C1 segment of cervical spinal cord (tissue), 14 donors: ENCODE measurements at places on chromosomes 16 and 17.

GRCh38 chr16:81481207-81481821 lies 36.7 kb downstream of the CMIP start:
- DNase-seq = peak; percentile 53

- no peak for DNase-seq
These were observed 171.0 kb downstream of the ZFHX3 start for GRCh38 chr16:72876981-72877373.

- no peak for DNase-seq
These were observed 31.2 kb downstream of the TMEM238L start for GRCh38 chr17:10772425-10773380.

- DNase-seq = no peak
These were observed 29.7 kb downstream of the RAI1 start for GRCh38 chr17:17710728-17711541.

DNA sequence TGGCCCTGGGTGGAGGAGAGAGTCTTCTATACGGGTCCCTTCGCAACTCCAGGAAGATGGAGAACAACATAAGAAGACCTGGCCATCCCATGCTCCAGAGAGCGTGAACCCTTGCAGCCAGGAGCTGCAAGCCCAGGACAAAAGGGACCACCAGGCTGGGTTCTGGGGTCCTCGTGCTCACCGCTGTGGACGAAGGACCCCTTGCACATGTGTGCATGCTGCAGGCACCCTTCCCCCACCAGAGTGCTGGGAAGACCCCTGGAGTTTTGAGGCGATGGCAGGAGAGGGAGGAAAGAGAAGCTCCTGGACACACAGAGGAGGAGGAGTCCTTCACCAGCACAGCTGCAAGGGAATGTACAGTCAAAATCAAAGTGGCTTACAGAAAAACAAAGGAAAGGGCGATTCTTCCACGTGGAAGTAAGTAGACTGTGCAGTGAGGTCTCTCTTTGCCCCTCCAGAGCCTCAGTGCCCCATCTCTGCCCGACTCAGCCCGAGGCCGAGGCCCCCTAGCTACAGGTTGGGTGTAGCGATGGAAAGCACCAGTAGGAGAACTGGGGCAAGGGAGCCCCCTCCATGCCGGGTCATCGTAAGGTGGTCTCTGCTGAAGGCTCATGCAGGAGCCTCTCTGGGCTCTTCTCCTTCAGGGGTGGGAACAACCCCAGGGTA lies 51.3 kb downstream of the PIMREG start:
- no peak for DNase-seq

DNA sequence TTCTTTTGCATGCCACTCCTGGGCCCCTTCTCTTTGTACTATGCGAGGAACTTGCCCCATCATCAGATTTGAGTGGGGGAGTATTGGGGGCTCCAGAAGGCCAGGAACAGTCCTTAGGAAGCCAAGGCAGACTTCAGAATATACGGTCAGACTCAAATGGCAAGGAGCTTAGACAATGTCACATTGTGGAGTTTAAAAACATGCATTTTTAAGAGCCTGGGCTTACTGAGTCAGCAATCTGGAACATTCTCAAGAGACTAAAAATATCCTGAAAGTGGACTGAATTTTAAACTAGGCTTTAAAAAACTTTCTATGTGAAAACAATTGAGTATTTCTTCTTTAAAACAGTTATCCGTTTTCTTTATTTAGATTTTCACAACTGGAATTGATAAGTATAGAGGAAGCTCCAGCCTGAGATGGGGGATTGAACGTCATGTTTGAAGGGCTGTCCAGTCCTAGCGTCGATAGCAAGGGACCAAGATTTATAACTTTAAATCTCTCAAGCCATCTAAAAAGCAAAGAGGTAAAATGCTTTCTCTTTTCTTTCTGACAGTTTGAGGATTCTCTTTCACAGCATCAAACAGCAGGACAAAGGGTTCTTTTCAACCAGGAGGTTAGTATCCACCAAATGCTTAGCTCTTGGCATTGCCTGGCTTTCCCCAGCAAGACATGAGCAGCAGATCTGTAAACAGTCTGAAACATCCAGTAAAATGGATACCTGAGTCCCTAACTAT lies 45.8 kb upstream of the CDRT4 start:
- DNase-seq = no peak

- DNase-seq = no peak
These were observed 20.5 kb upstream of the ERN1 start for GRCh38 chr17:64150237-64151015.

DNA sequence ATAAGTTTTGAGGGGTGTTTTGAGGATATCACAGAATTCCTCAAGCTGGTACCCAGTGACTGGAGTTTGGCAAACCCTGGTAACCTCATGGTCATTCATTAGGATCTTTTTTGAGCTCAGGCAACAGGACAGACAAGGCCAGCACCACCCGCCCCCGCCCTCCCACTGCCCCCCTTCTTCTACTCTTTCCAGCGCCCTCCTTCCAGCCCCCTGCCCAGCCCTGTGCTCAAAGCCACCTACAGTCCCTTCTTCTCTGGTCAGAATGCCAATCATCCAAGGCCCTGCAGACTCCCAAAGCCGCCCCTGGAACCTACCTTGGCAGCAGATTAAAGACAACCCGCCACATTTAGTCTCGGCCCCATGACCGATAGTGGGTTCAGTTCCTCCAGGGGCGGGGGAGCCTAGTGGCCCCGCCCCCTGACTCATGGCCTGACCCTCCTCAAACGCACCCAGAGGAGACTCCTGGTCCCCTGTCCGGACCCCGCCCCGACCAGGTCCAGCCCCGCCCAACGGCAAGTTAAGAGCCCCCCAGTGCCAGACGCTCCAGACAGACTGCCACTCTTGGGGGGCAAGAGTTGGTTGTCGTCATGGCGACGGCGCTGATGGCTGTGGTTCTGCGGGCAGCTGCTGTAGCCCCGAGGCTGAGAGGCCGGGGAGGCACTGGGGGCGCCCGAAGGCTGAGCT lies at the start of gene NAGS:
NAGS (plus strand) TSS at position 546 of the 684 bp plus-strand sequence; CDS start at position 588, 42 bp downstream.
- DNase-seq = no peak

DNA sequence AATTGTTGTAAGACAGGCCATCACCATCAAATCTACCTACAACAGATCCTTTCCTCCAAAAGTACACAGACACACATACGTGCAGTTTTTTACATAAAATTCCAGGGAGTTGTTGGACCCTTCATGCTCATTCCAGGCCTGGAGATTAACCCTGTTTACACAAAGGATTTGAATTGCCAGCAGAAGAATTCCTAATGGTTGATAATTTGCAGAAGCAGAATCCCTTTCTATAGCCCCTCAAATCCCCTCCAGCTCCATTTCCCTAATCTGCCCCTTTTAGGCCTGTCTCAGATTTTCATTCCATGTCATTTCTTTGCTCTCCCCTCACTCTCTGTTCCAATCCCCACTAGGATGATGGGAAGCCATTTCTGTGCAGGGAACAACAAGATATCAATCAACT lies 102.9 kb upstream of the TOX3 start:
- DNase-seq = no peak

GRCh38 chr17:72219824-72220493 lies 99.1 kb downstream of the SOX9 start:
- DNase-seq = no peak

DNA sequence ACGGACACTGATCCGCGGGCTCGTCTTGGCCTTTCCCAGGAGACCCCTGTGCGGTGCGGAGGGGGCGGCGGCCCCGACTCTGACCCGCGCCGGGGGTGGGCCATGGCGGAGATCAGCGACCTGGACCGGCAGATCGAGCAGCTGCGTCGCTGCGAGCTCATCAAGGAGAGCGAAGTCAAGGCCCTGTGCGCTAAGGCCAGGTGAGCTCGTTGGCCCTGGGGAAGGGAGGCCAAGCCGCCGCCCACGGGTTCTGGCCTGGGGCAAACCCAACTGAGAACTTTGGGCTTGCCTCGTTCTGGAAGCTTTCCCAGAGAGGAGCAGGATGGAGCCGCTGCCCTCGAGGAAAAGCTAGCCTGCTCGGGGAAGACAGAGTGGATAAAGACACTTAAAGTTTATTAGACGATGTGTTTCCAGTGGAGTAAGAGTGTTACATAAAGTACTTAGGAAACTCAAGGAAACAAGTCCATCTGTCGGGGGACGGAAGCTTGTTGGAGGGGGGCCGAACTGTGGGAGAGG lies 540 bp downstream of the PPP4C start:
- DNase-seq = no peak

DNA sequence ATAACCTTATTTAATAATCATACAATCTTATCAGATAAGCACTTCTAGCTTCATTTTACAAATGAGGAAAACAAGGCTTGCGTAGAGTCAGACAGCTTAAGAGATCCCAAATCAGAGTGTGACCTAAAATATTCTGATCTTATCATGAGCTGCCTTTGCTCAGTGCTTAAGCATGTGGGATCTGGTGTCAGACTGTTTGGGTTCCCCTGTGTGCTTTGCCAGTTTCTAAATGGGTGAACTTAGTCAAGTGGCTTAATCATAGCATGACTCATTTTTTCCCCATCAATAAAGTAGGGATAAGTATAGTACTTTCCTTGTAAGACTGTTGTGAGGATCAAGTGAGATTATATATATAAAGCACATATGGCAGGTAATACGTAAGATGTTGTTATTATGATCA lies 612.6 kb upstream of the C16orf82 start:
- DNase-seq = no peak

DNA sequence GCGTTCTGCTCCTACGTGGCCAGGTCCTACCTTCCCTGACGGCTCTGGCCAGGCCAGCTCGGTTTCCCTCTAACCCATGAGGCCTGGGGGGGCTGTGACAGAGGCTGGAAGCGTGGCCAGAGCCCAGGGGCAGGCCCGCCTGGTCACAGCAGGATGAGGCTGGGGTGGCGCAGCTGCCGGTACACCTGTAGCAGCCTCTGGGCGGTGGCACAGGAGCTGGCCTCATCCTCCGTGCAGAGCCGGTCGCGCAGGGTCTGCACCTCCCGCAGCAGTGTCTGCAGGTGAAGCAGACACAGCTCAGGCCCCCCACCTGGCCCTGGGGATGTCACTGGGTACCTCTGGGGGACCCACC lies 11.5 kb downstream of the FAAP100 start:
- no peak for DNase-seq

DNA sequence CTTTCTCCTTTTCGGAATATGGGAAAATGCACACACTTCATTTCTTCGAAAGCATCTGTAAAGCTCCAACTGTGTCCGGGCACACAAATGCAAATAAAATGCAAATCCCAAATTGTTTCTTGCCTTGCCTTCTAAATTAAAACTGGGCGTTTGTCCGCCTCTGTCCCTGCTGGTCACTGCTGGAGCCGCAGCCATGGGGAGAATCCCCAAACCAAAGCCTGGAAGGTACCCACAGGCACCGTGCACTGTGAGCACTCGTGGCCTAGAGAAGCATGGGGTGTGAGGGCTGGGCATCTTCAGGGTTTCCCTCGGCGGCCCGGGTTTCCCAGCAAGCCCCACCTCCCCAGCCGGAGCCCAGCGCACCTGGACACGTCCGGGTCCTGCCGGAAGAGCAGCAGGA lies 2.9 kb downstream of the SLC47A2 start:
- no peak for DNase-seq

DNA sequence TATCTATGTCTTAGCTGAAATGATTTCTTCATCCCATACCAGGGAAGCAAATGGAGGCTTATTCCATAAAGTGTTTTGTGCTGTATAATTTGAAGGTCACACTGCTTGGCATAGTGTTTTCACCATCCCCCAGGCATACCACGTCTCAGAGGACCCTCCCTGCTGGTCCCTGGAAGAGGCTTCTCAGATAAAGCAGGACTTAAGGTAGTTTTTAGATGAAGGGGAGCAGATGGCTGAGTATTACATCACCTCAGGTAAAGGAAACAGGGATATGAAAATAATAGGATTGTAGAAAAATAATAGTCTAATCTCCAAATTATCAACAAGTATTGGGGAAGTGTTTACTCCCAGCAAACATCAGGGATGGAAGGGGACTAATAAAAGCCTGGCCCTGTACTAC lies 7.3 kb upstream of the SMG1 start:
- DNase-seq = no peak

DNA sequence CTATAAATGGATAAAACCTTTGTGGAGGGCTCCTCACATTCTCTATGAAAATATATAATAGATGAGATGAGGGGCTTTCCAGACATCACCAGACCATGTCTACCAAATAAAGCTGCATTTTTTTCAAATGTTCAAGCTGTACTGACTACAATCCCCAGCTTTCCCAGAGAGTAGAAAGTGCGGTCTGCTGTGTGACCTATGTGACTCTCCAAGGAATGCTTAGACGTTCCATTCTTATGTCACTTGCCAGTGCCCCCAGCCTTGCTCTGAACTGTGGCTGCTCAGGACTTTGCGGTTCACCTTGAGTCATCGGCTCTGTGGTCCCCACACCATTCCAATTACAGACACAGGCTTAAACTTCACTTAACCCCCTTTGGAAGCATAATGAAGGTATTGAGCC lies 47.8 kb upstream of the SCNN1B start:
- no peak for DNase-seq

- peak; percentile 14 for DNase-seq
These were observed 22.1 kb downstream of the VAC14 start for GRCh38 chr16:70778901-70779309.

- no peak for DNase-seq
These were observed 120.7 kb downstream of the RAB11FIP4 start for GRCh38 chr17:31512104-31512740.

DNA sequence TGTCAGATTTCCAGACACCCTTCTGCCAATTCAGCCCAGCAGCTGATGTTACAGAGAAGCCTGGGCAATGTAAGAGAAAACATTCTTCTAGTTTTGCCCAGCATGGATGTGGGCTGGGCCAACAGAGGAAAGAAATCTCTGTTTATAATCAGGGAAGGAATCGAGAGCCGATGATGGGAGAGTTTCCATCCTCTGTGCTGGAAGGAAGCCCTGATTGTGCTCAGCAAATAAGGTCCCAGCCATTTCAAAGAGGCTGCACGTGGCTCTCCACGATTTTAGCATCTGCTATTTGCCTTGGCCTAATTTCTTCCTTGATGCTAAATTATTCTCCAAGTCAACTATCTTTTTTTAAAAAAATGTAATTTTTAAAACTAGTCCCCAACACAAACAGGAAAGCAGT lies 70.0 kb downstream of the IRX6 start:
- no peak for DNase-seq

- DNase-seq = no peak
These were observed 75.8 kb upstream of the CBX4 start for GRCh38 chr17:79914813-79915740.

- no peak for DNase-seq
These were observed 56.1 kb upstream of the TOX3 start for GRCh38 chr16:52603015-52603414.

- DNase-seq = no peak
These were observed 18.0 kb downstream of the C17orf75 start for GRCh38 chr17:32323811-32324491.
